Muscle of back (tissue), 13 donors: ENCODE measurements at places on chromosomes 7 and 10.

DNA sequence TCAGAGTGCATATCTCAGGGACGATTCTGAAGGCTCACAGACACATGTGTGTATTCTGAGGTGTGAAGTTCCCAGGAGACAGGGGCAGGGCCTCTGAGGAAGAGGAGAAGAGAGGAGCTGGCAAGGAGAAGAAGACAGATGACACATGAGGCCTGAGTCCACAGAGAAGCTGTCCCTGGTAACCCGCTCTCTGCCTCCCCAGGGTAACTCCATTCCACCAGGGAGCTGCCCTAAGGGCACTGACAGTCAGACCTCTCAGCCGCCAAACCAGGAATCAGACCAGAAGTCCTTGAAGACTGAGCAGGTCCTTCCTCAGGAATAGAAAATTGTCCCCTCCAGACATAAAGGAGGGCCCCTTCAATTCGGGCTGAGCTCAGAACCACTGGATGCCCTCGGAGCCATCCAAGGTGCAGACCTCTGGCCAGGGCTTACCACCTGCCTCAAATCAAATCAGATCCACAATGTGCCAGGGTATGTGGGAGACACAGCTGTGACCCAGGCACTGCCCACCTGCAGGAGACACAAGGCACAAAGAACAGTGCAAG lies 57.4 kb downstream of the TLL2 start:
- no peak for DNase-seq

DNA sequence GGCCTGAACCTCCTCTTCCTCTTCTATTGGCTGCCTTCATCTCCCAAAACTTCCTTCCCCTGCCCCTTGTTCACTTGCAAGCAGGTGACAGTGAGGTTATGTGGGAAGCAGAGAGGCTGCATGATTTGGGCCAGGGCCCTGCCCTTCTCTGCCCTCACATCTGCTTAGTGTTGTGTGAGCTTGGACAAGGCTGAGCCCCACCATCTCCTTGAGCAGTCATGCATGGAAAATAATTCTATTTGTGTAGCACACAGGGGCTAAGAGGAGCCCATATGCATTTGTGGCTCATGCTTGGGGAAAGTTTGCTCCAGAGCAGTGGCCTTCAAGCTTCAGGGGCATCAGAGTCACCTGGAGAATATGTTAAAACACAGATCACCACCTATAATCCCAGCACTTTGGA lies 26.8 kb upstream of the AQP1 start:
- no peak for DNase-seq

DNA sequence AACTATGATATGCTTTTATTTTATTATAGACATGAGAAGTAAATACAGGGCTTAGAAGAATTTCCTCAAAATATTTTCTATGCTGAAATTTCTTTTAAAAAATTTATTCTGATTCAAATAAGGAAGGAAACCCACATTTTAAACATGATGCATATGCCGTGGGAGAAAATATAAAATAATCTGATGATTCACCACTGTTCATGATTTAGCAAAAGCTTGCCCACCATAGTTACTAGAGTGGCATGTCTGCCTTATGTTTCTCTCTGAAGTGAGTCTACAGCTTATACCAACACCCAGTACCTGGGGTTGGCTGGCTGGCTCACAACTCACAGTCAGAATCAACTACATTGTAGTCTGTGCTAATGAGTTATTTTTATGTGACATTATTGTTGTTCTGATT lies 102.0 kb downstream of the GNAI1 start:
- no peak for DNase-seq

GRCh38 chr7:151406051-151406875 lies 3.6 kb downstream of the WDR86 start:
- DNase-seq, result no peak

DNA sequence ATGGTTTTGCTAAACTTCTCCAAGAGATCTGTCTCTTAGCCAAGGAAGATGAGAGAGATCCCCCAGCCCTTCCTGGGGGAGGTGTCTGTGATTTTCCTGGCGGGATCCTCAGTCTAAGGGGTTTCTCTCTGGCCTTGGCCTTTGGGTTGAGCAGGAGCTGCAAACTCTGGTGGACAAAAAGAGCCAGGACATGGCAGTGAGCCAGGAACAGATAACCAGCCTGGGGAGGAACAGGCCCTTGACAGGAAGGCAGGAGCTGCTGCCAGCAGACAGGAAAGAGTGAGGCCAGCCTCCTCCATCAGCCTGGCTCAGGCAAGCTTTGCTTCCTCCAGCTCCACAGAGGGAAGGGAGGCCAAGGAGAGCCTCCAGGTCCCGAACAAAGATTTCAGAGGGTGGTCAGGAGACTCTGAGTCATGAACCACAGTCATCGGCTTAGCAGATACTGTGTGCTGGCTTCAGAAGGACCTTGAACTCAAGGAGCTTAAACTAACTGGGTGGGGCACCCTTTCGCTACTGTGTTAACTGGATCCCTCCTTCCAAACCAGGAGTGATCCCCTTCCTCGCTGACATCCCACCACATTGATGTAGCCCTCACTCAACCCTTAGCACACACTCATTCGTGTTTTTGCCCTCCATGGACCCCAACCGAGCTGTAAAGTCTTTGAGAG lies 34.7 kb downstream of the DDIT4 start:
- DNase-seq, result peak; percentile 45
